Right ventricle myocardium superior (tissue), 1 donor: ENCODE measurements at places on chromosomes 12 and 14. TPM values are rescaled to one million over a fixed set of nuclear protein-coding genes. Genes with fewer than 3 reads are reported as not detected.
A peak's percentile ranks its signal among the peaks of the same experiment; 100 is the strongest.

DNA sequence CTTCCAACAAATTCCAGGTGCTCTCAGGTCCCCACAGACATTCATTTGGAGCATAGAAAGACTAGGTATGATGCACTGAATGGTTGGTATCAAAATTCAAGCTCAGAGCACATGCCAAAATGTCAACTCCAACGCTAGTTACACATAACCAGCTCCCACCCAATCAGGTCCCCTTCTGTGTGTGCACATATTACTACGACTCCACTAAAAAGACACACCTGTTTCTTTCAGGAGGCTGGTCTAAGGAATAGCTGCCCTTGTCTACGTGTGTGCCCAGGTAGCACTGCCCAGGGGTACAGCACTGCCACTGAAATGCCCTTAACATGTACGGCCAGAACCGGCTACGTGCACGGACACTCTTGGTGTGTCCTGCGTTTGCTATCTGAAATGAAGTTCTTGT, 138.1 kb downstream of the KCNK10 start:
- no peak for DNase-seq

ARMH4 gene
- 6.2 TPM for total RNA-seq

DNA sequence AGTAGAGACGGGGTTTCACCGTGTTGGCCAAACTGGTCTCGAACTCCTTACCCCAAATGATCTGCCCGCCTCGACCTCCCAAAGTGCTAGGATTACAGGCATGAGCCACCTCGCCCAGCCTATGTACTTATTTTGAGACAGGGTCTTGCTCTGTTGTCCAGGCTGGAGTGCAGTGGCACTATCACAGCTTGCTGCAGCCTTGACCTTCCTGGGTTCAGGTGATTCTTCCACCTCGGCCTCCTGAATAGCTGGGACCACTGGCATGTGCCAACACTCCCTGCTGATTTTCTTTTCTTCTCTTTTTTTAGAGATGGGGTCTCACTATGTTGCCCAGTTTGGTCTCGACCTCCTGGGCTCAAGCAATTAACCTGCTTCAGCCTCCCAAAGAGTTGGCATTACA, 14.0 kb upstream of the HNF1A start:
- no peak for DNase-seq

CPM gene
- 7.7 TPM for total RNA-seq

DNA sequence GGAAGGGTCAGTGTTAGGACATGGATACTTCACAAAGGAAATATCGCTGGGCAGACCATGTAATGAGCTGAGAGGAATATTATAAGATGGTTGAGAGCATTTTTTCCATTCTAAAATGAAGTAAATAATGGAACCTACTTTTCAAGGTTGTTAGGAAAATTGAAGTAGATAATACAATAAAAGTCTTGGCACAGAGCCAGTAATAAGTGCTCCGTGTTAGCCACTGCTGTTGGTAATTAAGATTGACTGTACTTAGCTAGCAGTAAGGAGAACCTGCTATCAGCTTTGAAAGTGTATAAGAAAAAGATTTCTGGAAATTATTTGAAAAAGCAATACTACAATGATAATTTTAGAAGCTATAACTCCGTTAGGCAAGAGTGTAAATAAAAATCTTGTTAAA, 77.6 kb downstream of the SCAF11 start:
- DNase-seq: no peak

- no peak for DNase-seq
Measured at GRCh38 chr14:64422756-64423155, 34.6 kb downstream of the MTHFD1 start.

DNA sequence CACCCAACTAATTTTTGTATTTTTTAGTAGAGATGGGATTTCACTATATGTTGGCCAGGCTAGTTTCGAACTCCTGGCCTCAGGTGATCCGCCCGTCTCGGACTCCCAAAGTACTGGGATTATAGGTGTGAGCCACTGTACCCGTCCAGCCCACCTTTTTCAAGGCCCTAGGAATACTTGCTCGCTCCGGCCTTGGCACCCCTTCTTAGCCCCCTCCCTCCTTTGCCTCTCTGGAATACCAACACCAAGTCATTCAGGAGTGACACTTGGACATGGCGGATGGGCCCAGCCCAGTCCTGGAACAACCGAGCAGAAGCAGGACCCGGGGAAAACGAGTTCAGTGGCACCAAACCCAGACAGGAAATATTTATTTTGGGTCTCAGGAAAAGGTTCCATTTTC, 29.1 kb downstream of the PLEKHG3 start:
- DNase-seq: peak; percentile 29

- DNase-seq: no peak
Measured at GRCh38 chr12:125794401-125794800, 729.2 kb downstream of the AACS start.

- DNase-seq: no peak
Measured at GRCh38 chr14:72129291-72129690, 197.1 kb downstream of the RGS6 start.

DNA sequence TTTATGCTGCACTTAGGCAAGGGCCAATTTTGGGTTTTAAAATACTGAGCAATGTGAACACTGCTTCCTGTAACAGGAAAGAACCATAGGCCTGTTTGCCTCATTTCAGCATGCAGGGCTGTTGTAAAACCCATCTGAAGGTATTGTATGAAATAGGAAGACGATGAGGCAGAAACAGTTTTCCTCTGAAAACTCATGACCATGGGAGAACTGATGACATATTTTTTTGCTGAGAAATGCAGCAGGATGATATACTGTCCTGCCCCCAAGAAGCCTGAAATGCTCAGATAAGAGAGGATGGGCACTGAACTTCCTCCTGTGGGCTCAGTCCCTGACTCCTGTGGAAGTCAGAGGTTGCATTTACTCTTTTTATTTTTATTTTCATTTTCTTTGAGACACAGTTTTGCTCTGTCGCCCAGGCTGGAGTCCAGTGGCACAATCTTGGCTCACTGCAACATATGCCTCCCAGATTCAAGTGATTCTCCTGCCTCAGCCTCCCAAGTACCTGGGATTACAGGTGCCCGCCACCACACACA, 17.4 kb downstream of the PYGL start:
- DNase-seq: no peak

GRCh38 chr12:100794441-100795173, at the start of gene ANO4:
Gene ANO4 (plus strand): TSS chr12:100794776. CDS start chr12:100901786, 107,010 bp downstream.
- no peak for DNase-seq

C1QL4 gene
- not detected for total RNA-seq

KRT80 gene
- not detected for total RNA-seq

- DNase-seq: no peak
Measured at GRCh38 chr12:71556875-71557274, 106.8 kb downstream of the ZFC3H1 start.

- DNase-seq: no peak
Measured at GRCh38 chr14:26925876-26926584, 328.2 kb upstream of the NOVA1 start.

GRCh38 chr12:7327918-7328317, 24.0 kb downstream of the ACSM4 start:
- no peak for DNase-seq

- DNase-seq: no peak
Measured at GRCh38 chr14:86450085-86450484, 920.1 kb downstream of the FLRT2 start.

DNA sequence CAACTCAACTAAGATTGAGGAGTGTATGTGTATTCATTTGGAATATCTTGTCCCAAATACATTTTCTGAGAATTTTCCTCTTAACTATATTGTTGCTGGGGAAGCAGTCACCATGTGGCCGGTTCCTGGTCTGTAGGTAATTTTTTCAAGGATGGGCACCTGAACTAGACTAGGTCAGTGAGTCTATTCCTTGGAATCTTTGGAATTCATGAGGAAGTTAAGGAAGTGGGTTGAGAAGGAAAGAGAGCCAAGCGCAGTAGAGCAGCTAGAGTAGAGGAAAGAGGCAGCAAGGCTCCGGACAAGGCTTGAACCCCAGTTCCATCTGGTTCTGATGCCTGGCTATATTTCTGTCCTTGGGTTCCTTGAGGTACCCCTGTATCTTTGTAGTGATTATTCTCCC, 183.7 kb downstream of the DACT1 start:
- DNase-seq: no peak

RFX4 gene
- total RNA-seq: not detected

LRRIQ1 gene
- total RNA-seq: 0.22 TPM

DNA sequence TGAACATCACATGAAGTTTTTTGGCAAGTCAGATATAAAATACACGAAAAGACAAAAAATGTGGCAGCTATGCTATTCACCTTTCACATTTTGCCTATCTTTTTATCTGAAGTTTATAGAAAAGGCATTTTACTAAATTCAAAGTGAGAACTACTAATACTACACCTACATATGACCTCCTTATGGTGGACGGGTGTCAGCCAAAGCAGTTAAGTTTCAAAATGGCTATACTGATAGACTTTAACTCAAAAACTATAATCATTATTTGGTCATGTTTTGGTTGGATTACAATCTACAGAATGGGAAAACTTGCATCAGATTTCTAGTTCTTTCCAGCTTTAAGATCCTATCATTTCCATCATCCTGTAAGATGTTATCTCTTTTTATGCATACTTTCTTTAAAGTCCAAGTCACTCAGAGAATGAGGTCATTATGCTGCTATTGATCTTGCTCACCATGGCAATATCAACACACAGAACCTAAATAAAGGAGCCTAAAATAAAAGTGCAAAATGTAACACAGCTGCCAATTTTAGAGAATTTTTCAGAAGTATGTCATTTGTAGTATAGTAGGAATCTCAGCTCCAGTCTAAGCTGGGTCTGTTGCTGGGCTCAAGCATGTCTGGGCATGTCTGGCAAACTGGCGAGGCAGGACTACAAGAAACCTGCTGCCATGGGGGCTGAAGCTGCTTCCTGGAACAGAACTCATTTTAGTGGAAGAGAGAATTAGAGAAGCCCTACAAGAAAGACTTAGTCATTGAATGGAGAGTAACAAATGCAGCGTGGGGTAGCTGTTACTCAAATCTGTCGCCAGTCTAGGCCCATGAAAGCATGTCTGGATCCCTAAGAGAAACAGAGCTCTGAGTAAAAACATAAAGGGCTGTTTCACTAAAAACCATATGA, 7.6 kb upstream of the AEBP2 start:
- no peak for DNase-seq

GRCh38 chr12:24960222-24960855, 11.4 kb upstream of the BCAT1 start:
- no peak for DNase-seq

DNA sequence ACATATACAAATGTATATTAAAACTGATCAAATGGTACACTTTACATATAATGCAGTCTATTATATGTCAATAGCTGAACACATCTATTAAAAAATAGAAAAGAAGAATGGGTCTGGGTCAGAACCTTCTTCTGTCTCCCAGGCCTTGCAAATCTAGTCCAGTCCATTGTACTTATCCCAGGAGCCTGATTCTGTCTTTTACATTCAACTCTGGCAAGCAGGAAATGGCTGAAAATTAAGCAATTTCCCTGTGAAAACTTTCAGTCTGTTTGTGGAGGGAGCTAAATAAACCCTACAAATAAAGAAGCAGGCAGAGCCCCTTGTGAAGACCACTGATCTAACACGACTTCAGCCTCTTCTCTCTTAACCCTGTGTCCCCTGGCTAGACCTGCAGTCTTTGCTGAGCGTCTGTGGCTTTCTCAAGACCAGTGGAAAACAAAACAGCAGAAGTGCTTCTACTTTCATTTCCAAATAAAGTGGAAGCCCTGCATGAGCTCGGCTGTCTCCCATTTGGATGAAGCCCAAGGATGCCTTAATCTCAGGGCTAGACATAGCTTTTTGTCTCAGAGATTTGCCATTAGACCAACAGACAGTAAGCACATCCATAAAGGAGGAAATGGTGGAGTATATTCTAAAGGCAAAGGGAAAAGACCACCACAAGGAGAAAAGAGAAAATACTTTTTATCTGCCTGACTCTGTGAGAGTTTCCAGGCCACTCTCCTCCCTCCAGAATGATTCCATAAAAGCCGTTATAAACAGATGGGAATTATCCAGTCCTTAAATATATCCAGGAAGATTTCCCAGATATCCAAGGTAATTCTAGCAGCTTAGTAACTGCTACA, 48.2 kb downstream of the CRACR2A start:
- no peak for DNase-seq

PLA2G1B gene
- not detected for total RNA-seq

DNA sequence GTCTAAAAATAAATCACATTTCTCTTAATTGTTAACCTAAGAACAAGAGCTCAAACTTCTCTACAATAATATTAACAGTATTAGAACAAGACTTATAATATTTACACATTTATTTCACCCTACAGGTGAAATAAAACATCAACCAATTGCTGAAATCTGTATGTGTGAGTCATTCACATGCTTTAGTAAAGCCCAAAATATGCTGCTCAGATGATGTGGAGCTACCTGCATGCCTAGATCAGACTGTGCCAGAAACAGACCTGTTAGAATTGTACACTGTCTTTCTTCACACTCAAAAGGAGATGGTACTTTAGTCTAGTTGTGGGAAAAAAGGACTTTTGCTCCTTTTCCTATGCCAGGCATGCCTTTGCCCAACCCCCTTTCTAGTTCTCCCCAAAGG, 54.7 kb downstream of the RPS6KA5 start:
- DNase-seq: no peak

WNT1 gene
- not detected for total RNA-seq

DNA sequence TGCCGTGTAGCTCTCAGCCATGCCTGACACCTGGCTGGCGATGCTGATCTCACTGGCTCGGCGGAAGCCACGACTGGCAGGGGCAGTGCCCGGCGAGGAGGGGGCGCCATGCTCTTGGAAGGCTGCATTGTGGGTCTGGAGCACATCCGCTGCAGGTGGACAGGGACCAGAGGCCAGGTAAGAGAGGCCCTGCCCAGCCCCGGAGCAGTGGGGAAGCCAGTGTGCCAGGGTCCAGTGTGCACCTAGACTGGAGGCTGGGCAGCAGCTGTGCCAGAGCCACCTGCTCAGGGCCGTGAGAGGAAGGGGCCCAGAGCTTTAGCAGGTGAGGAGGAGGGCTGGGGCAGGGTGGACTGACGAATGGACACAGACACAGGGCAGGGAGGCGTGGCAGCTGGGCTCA, 10.1 kb downstream of the ARL6IP4 start:
- no peak for DNase-seq

GRCh38 chr12:12985817-12986408, 14.2 kb downstream of the HEBP1 start:
- no peak for DNase-seq

DNA sequence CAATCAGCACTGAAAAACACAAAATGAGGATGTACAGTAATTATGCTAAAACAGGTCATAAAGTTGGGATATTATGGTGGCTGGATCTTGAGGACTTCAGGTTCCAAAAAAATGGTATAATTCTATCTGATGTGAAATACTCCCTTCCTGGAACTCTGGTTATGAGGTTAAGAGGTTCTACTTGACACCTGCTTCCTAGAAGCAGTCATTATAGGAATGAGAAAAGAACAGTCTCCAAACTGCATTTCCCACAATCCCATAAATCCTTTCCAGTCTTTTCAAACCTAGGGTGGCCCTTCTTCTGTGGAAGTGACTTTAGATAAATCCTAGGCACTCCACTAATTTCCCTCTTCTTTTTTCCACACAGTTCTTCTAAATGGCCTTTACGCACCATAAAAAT, 63.7 kb upstream of the OR10AD1 start:
- DNase-seq: no peak

DNA sequence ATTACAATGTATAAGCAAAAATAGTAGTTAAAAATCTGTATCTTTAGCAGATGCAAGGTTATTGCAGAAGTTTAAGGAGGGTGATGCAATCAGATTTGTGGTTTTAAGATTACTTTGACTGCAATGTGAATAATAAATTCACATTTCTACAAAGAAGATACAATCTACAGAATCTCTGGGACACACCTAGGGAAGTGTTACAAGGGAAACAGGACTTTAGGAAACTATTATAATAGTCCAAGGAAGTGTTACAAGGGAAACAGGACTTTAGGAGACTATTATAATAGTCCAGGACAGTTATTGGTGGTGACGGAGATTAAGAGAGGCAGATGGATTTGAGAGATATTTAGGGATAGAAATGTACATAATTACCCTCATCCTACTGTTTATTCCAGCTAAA, 154.4 kb upstream of the GARIN6 start:
- no peak for DNase-seq
